SK-N-SH (cell line): ENCODE measurements at places on chromosomes 5 and 9. TPM values are rescaled to one million over a fixed set of nuclear protein-coding genes. Genes with fewer than 3 reads are reported as not detected.

DNA sequence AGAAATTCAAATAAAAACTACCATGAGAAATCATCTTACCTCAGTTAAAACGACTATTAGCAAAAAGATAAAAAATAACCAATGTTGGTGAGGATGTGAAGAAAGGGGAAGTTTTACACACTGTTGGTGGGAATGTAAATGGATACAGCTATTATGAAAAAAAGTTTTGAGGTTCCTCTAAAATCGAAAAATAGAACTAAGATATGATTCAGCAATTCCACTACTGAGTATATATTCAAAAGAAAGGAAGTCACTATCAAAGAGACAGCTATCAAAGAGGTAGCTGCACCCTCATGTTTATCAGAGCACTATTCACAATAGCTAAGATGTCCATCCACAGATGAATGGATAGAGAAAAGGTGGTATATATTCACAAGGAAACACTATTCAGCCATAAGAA is 1888.4 kb downstream of the MAT2B start:
- no peaks in the 10 kb centered on the region for H3K4me1 ChIP-seq
- H3K4me3 ChIP-seq = no peak overlapping the region
- no peak for DNase-seq
- no peaks in the 10 kb centered on the region for H3K27me3 ChIP-seq
- H3K27ac ChIP-seq = no peak overlapping the region
- H3K36me3 ChIP-seq = no peaks in the 10 kb centered on the region

- H3K4me1 ChIP-seq = no peaks in the 10 kb centered on the region
- DNase-seq = peak; percentile 55
- no peaks in the 10 kb centered on the region for H3K36me3 ChIP-seq
- no peak overlapping the region for H3K4me3 ChIP-seq
- H3K27ac ChIP-seq = no peak overlapping the region
Measured at GRCh38 chr9:69027355-69028097, 8.0 kb upstream of the FXN start.

GRCh38 chr9:125549891-125550885 is 156.8 kb downstream of the MAPKAP1 start:
- H3K4me3 ChIP-seq = no peak overlapping the region
- no peak for DNase-seq
- H3K36me3 ChIP-seq = peaks cover 15% of the 10 kb centered on the region
- peak overlapping the region; percentile 85 for H3K27ac ChIP-seq
- H3K4me1 ChIP-seq = peaks cover 39% of the 10 kb centered on the region

GRCh38 chr9:124309667-124310084 is 51.9 kb downstream of the NEK6 start:
- no peaks in the 10 kb centered on the region for H3K27me3 ChIP-seq
- H3K27ac ChIP-seq = peak overlapping the region; percentile 61
- H3K4me3 ChIP-seq = no peak overlapping the region
- peaks cover 4% of the 10 kb centered on the region; the same call in 1 of the 2 replicates for H3K36me3 ChIP-seq
- peaks cover 23% of the 10 kb centered on the region; the same call in 1 of the 2 replicates for H3K4me1 ChIP-seq
- DNase-seq = no peak

DNA sequence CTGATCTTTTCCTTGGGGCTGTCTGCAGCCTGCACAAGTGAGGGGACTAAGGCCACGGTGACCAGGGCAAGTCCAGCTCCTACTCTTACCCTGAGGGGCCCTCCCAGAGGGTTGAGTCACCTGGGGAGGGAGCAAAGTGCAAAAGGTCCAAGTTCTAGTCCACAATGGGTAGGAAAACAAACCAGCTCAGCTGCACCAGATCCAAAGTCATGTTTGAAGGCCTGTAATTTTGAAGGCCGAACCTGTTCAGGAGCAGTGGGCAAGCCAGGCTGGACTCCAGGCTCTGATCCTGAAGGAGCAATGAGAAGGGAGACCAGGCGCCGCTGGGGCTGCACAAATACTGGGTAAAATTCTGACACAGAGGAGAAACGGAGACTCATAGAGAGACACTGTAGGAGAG is 15.8 kb upstream of the TCF7 start:
- H3K27me3 ChIP-seq = no peaks in the 10 kb centered on the region
- no peaks in the 10 kb centered on the region for H3K36me3 ChIP-seq
- no peak for DNase-seq
- H3K4me1 ChIP-seq = peaks cover 51% of the 10 kb centered on the region
- H3K4me3 ChIP-seq = no peak overlapping the region

The CCNJL gene
- 6.6 and 7.1 TPM in 2 replicates for polyA plus RNA-seq

GRCh38 chr5:3833566-3833965 is 237.9 kb downstream of the IRX1 start:
- H3K4me3 ChIP-seq = no peak overlapping the region
- DNase-seq = no peak
- H3K36me3 ChIP-seq = no peaks in the 10 kb centered on the region
- no peaks in the 10 kb centered on the region for H3K27me3 ChIP-seq
- H3K4me1 ChIP-seq = no peaks in the 10 kb centered on the region
- no peak overlapping the region for H3K27ac ChIP-seq

DNA sequence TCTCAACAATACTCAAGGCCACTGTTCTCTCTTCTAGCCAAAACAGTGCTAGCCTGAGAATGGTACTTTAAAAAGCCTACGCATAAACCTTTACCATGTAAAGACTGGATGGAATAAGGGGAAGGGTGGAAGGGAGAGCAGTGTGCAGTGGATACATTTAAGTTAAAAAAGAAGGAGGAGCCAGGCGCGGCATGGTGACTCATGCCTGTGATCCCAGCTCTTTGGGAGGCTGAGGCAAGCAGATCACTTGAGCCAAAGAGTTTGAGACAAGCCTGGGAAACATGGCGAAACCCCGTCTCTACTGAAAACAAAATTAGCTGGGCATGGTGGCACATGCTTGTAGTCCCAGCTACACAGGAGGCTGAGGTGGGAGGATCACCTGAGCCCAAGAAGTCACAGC is 127.7 kb upstream of the KIF2A start:
- DNase-seq = no peak
- no peak overlapping the region for H3K4me3 ChIP-seq
- no peaks in the 10 kb centered on the region for H3K27me3 ChIP-seq
- H3K4me1 ChIP-seq = no peaks in the 10 kb centered on the region; the same call in 1 of the 2 replicates

DNA sequence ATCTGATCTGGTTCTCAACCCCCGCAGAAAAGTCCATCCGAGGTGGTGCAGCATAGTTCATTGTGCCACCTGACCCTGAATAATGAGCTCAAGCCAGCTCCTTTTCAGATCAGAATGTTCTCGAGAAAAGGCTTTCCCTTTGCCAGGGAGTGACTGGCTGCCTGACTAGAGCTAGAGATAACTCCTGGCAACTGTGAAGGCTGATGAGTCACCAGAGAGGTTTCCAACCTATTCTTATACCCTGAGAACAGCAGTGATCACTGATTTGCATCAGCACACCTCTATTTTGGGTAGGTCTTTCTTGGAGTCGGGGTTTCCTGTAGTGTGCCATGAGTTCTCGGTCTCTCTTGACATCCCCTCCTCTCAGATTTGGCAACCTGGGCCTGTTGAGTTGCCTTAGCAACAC is 127.9 kb downstream of the PIK3R1 start:
- H3K27me3 ChIP-seq = no peaks in the 10 kb centered on the region
- H3K36me3 ChIP-seq = no peaks in the 10 kb centered on the region
- no peaks in the 10 kb centered on the region for H3K4me1 ChIP-seq
- no peak for DNase-seq
- no peak overlapping the region for H3K4me3 ChIP-seq
- no peak overlapping the region for H3K27ac ChIP-seq

The ANKRD18B gene
- 2.3 and 2.7 TPM in 2 replicates for polyA plus RNA-seq

- H3K27ac ChIP-seq = peak overlapping the region; percentile 100
- H3K4me1 ChIP-seq = peaks cover 3% of the 10 kb centered on the region; the same call in 1 of the 2 replicates
- H3K4me3 ChIP-seq = no peak overlapping the region
- peaks cover 3% of the 10 kb centered on the region for H3K36me3 ChIP-seq
- no peak for DNase-seq
Measured at GRCh38 chr9:115690786-115691496, 462.6 kb upstream of the PAPPA start.

GRCh38 chr5:92911293-92911692 is 669.7 kb downstream of the NR2F1-AS1 start:
- H3K27ac ChIP-seq = no peak overlapping the region
- DNase-seq = no peak

DNA sequence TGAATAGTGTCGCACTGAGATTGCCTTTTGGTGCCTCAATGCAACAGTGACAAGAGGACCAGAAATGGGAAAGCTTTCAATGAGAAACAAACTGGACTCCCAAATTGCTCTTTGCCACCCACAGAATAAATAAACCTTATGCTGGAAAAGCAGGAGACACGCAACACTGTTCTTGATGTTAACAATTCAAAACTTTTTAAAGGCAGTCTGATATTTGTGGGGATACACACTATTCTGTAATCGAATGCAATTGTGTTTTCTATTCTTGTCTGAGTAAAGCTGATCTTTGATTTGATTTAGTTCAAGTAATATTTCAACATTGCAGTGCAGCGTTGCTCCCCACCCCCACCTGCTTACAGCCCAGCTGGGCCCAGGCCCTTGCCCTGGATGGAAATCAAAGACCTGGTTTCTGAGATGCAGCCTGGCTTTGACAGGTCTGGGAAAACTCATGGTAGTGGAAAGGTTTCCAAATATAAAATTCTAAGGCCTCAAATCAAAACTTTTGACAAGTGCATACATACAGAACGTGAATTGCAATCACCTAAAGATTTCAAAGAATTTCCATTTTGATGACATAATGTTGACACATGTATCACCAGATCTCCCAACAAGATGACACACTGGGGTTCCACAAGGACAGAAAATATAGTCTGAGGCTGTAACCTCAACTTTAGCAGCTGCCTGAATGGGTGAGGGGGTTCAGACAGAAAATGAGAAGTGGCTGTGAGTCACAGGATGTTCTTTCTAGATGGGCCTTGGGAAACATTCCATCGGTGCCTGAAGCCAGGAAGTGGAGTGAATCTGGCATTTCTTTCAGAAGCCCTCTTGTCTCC is 55.1 kb downstream of the ABCA1 start:
- no peaks in the 10 kb centered on the region for H3K27me3 ChIP-seq
- no peak overlapping the region for H3K4me3 ChIP-seq
- H3K27ac ChIP-seq = peak overlapping the region; percentile 65
- DNase-seq = peak; percentile 22
- H3K36me3 ChIP-seq = no peaks in the 10 kb centered on the region; the same call in 1 of the 2 replicates

The LRRC19 gene
- polyA plus RNA-seq = not detected in 2 replicates

DNA sequence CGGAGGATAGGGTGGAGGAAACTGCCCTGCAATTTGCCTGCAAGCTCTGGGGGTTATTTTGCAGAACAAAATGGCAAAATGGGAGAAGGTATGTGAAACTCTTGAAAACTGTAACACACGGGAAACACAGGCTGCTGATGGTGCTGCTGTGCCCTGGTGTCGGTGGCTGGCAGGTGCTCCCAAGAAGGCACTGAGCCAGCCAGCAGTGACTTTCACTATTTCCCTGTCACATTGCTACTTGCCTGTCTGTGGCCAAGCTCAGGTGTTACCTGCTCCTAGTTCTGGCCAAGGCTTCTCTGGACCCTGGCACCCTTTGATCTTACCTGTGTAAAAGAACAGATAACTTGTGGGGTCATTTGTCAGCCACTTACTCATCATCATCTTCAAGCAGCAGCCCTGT is 102.2 kb downstream of the CMYA5 start:
- no peak for DNase-seq
- no peaks in the 10 kb centered on the region for H3K4me1 ChIP-seq
- H3K4me3 ChIP-seq = no peak overlapping the region

The NMUR2 gene
- not detected in 2 replicates for polyA plus RNA-seq

DNA sequence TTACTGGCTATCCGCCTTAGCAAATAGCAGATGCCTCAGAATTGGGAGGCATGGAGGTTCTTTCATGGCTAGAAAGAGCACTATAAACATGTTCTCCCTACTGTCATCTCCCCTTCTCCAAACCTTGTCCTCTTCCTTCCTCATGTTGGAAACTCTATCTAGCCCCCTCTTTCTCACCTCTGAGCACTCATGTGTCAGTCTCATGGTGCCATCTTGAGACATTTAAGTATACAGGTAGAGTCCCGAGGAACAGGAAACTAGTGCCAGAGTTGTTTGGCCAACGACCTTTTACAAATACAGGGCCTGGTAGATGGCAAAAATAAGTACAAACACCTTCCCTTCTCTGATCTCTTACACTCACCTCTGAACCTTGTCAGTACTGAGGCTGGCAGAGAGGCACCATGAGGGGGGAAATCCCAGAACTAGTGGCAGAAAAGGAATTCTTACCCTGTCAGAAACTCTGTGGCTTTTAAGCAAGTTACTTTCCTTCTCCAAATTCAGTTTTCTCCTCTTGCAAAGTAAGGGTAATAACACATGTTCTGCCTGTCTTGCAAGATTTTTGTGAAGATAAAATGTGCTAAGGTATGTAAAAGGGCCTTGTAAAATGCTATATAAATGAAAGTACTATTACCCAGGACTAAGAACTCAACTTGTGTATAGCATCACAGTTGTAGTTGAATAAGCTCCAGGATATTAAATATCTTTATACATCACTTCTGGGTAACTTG is 94.1 kb upstream of the SNX2 start:
- no peaks in the 10 kb centered on the region for H3K27me3 ChIP-seq
- H3K27ac ChIP-seq = no peak overlapping the region
- no peak for DNase-seq

The ACTBL2 gene
- 0.99 and 1.0 TPM in 2 replicates for polyA plus RNA-seq

GRCh38 chr9:94623253-94623652 is 16.1 kb downstream of the FBP1 start:
- H3K27ac ChIP-seq = peak overlapping the region; percentile 24; the same call in 1 of the 2 replicates
- peak; percentile 67 for DNase-seq
- H3K27me3 ChIP-seq = no peaks in the 10 kb centered on the region
- no peak overlapping the region for H3K4me3 ChIP-seq
- H3K36me3 ChIP-seq = no peaks in the 10 kb centered on the region
- no peaks in the 10 kb centered on the region for H3K4me1 ChIP-seq

The ZNF169 gene
- 3.1 and 6.4 TPM in 2 replicates for polyA plus RNA-seq

GRCh38 chr9:98811051-98811650 is 3.7 kb downstream of the GALNT12 start:
- DNase-seq = no peak
- peaks cover 9% of the 10 kb centered on the region; the same call in 1 of the 2 replicates for H3K4me1 ChIP-seq
- no peak overlapping the region for H3K4me3 ChIP-seq
- H3K36me3 ChIP-seq = no peaks in the 10 kb centered on the region

DNA sequence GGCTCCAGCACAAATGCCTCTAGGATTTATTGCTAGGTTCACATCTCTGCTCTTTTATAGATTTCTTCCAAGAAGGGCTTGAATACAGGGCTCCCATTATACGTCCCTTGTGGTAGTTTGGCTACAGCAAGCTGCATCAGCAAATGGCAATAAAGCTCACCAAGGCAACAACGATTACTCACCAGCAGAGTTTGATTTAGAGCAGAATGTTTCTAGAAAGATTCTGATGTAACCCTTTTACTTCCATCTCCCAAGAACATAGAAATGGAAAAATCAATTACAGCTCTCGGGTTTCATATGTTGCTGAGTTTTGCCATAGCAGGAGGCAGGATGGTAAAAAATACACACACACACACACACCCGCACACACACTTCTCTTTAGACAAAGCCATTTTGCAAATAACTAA is 124.2 kb upstream of the TNPO1 start:
- no peak overlapping the region for H3K27ac ChIP-seq
- no peaks in the 10 kb centered on the region for H3K4me1 ChIP-seq
- no peaks in the 10 kb centered on the region for H3K36me3 ChIP-seq
- H3K27me3 ChIP-seq = no peaks in the 10 kb centered on the region; the same call in 1 of the 2 replicates
- no peak overlapping the region for H3K4me3 ChIP-seq
- no peak for DNase-seq

The TMEM171 gene
- 7.6 and 8.9 TPM in 2 replicates for polyA plus RNA-seq
